ENCODE measurements at places on chromosomes 3 and 15.

DNA sequence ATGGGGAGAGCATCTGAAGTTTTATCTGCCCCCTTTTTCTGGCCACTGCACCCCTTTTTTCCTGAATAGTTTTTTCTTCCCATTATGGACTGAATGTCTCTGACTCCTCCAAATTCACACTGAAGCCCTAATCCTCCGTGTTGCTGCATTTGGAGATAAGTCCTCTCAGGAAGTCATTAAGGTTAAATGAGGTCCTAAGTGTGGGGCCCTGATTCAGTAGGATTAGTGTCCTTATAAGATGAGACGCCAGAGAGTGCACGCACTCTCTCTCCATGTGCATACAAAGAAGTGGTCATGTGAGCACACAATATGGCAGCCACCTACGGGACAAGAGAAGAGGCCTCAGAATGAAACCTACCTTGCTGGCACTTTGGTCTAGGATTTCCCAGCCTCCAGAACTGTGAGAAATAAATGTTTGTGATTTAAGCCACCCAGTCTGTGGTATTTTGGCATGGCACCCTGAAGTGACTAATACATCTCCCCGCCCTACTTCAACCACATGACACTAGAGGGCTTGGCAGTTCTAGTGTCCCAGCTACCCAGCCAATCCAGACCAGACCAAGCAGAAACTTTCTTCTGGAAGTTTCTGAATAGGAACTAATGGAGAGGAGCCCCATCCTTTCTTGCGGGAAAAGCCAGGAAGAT, 191.3 kb downstream of the PDE8A start:
- no peak for DNase-seq

DNA sequence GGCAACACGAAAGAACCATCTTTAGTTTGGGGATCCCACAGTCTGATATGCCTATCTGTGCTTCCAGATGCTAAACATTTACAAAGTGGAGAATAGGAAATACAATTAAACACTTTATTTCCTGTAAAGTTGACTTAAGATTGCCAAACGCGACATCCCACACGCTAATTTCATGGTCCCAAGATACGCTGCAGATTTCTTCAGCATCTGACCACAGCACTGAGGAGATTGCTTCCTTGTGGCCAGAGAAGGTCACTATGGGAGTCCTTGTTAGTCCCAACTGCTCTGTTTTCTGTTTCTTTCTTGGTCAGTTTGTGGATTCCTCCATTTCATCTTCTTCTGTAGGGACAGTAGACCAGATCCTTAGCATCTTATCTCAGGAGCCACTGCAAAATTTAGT, 43.3 kb downstream of the ASB7 start:
- DNase-seq, result no peak

DNA sequence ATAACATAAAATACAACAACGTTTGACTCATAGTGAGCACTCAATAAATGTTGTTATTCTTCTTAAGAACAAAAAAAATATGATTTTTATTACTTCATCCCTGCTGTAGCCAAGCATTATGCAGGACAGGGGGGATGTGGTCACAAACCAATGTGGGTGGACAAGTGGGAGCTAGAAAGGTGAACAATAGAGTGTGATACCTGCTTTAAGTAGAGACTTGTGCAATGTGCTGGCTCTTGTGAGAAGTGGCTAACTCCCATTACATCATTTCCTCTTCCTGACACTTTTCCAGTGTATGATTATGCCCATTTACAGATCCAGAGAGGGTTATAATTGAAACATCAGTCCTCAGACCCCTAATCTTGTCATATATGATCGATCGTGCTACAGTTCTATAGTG, 193.6 kb downstream of the UBE2E2 start:
- no peak for DNase-seq

DNA sequence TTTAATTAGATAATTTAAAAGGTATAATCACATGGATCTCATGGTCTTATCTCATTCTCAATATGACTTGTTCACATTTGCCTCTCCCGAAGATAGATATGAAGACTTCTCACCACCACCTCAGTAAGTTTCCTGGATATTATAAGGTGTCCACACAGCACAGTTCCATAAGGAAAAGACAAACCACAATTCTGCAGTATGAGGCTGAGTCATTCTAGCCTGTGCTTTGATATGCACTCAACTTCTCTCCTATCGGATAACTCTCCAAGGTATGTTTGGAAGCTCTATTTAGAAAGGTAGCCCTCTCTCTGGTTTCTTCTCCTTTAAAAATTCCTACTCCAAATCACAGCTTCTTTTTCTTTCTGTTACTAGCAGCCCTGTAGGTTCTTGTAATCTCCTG, 612.8 kb downstream of the ZPLD1 start:
- DNase-seq, result no peak

DNA sequence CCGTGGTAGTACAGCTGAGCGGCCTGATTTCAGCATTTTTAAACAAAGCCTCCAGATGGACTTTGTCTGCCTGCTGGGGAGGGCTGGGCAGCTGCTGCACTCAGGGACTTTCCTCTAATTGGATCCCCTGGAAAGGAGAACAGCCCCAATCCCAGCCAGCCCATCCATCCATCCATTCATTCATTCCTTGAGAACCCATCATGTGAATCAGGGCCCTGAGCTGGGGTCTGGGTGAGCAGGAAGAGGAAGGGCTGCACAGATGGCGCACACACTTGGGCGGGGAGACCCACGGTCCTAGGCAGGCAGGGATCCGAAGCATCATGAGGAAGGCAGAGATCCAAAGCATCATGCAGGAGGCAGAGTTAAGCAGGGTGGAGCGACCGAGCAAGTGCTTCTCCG, 45.7 kb downstream of the TPRA1 start:
- no peak for DNase-seq

DNA sequence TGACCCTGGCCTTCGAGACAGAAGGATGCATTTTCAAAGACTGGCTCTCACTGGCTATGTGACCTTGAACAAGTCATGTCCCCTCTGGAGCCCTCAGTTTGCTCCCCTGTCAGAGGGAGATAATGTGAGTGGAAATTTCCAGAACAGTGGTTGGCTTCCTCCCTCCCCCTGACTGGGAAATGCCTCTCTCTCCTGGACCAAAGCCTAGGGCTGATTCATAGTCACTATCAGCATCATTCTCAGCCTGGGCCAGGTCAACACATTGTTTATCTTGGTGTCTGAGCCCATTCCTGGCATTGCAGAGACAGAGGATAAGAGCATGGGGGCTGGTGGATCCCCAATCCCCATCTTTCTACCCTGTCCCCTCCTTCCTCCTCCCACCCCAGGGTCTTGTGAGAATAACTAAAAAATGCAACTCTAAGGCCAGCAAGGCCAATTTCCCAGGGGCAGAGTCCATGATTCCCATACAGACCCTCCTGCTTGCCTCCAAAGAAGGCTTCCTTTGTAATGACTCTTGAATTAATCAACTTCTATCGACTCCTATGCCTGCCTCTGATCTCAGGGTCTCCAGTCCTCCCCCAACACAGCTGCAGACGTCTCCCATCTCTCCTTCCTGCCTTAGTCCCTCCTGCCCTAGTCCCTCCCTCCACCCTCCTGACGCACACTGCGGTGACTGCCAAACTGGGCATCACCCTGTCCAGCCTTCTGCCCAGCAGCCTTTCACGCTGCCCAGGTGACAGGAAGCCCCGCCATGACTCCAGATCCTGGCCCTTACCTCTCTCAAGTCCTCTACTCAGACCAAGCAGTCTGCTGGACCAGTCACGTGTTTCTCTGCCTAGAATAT, 35.4 kb upstream of the CORO2B start:
- DNase-seq, result no peak

DNA sequence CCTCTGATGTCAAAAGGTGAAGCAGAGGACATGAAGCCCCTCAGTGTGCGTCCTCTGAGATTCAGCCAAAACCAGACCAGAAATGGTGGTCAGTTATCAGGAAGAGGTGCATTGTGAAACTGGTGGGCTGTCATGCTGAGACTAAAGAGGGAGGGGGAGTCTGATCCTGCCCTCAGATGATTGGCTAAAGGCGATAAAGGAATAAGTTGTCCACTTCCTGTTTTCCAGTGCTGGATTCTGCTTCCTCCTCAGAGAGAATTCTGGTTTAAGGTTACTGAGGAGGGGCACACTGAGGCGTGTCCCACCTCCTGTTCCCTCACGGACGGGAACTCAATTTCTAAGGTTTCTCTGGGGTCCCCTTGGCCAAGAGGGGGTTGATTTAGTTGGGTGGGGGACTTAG, 97.0 kb upstream of the UBE3A start:
- DNase-seq, result no peak

DNA sequence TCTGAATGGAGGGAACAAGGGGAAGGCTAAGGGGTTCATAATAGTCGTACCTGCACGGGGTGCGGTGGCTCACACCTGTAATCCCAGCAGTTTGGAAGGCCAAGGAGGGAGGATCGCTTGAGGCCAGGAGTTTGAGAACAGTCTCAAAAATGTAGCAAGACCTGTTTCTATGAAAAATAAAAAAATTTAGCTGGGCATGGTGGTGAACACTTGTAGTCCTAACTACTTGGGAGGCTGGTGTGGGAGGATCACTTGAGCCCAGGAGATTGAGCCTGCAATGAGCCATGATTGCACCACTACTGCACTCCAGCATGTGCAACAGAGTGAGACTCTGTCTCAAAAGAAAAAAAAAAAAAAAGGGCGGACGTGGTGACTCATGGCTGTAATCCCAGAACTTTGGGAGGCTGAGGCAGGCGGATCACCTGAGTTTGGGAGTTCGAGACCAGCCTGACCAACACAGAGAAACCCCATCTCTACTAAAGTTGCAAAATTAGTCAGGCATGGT, 17.9 kb upstream of the HDAC11 start:
- DNase-seq, result no peak

DNA sequence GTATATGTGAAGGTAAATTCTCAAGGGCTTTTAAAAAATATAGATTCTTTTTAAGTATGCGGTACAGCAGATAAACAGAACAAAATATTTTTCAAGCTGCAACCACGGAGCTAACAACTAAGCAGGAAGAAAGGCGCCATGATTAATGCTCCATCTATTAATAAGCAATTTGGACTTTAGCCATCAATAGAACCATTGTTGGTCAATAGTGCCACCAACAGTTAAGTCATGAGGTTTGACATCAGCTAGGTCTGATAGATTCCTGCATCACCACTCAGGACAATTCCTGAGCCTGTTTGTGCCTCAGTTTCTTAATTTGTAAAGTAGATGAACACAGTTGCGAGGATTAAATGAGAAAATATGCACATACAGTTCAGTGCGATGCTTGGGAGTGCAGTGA, 65.1 kb upstream of the FAM3D start:
- no peak for DNase-seq

All from stimulated activated CD8-positive, alpha-beta memory T cell treated with anti-CD3 and anti-CD28 coated beads, Interleukin-15, amount 100 ng/mL, for 4 hours (primary cell).